Kidney epithelial cell (primary cell): ENCODE measurements at places on chromosomes 6 and 20. TPM values are rescaled to one million over a fixed set of nuclear protein-coding genes. Genes with fewer than 3 reads are reported as not detected.

The PREX1 gene
- total RNA-seq = 3.1 and 3.5 TPM in 2 replicates

The ZSCAN23 gene
- 1.6 and 3.1 TPM in 2 replicates for total RNA-seq

The TNXB gene
- total RNA-seq = 0.34 and 0.38 TPM in 2 replicates

The CALHM6 gene
- 0.75 and 4.8 TPM in 2 replicates for total RNA-seq

The SEC23B gene
- 78.2 and 84.5 TPM in 2 replicates for total RNA-seq

The MACROD2 gene
- total RNA-seq = 0.79 and 7.9 TPM in 2 replicates

The SYCP2L gene
- 0.71 and 2.5 TPM in 2 replicates for total RNA-seq

The GFRA4 gene
- not detected in 2 replicates for total RNA-seq

The SLC26A8 gene
- total RNA-seq = not detected in 2 replicates

The PPT2 gene
- 12.9 and 20.5 TPM in 2 replicates for total RNA-seq

The SLCO4A1 gene
- 38.6 and 49.7 TPM in 2 replicates for total RNA-seq

The CD24 gene
- 562 and 578 TPM in 2 replicates for total RNA-seq

The TRAPPC3L gene
- not detected in 2 replicates for total RNA-seq

The ACTL10 gene
- 3.1 and 3.6 TPM in 2 replicates for total RNA-seq

The PRPH2 gene
- total RNA-seq = 0.21 and 0.34 TPM in 2 replicates
